ENCODE measurements at places on chromosomes 1 and 21.

DNA sequence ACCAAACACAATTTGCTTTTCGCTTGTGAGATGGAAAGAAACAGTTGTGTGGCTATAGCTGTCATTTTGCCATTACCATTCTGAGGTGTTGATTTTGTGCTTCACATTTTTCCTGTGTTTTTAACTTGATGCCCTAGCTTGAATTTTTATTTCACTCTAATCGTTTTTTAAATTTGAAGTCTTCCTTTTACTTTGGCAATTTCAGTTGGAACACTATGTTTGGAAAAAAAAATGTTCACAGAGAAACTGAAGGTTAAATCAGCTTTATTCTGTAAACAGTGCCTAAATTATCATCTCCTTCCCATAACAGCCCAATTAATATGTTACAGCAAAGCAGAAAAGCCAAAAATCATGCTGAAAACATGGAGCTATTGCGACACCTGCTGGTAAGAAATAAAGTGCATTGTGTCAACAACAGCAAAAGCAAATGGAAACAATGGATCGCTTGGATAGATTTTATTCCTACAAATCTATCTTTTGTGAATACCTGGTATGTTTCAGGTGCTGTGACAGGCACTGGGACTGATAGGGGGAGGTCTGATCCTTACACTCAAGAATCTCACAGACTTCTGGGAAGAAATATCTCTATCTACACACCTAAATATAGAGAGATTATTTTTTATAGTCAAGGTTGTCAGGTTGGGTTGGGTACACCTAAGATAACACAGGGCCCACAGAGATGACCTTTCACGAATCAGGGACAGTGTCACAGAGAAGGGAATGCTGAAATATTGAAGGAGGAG is 16.2 kb upstream of the ERICH3 start:
- peak; percentile 34 for DNase-seq

DNA sequence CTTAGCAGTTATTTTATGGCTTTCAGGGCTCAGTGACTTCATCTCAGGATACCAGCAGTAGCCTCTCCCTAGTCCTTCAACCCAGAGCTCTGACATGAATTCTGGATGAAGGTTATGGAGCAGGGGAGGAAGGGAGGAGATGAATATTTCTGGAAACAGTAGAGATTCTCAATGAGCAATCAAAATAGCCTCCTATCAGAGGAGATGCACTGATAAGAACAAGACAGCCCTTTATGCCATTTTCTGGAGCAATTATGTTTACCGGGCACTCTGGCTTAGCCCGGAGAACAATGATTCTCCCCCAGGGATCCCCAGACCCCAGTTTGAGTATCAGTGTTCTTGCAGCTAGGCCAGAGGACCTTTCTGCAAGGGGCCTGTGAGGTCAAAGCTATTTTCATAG is 37.9 kb upstream of the EDARADD start:
- no peak for DNase-seq

DNA sequence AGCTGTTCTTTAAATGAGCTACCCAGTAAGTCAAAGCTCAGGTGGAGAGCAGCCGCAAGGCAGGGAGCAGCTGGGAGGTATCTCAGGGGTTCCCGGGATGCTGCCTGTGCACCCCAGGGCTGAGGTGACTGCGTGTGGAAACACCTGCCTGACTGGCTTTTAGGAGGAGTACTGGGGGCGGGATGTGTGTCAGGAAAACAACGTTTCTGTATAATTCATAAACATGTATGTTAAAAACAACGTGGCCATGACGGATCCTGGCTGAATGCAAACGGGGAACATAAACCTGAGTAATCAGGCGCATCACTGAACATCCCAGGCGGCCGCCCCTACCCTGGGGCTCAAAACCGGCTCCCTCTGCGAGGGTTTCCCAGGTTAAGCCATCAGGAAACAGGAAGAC is 1.5 kb downstream of the C1orf159 start:
- DNase-seq: no peak

- no peak for DNase-seq
These were observed 83.6 kb upstream of the SLC25A33 start for GRCh38 chr1:9455487-9456234.

DNA sequence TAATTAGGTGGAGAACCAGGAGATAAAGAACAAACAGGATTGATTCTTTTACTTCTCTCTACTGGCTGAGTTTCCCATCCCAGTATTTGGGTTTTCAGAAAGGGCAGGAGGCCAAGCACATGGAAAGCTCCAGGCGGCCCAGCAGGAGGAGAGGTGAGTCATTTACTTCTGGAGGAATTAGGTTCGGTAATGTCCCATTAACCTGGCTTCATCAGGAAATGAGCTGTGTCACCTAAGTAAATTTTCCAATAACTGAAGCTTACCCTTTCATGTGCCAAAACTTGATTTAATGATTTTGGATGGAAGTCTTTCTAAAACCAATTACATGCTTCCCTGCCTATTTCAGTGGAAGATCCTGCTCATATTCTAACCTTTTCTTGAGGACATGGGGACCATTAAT is 257.6 kb upstream of the USP24 start:
- DNase-seq: no peak

- no peak for DNase-seq
These were observed at the start of gene LAMC2 for GRCh38 chr1:183185941-183186490. Gene LAMC2, plus strand, starts transcription at chr1:183186264. Its CDS starts 89 bp downstream, at chr1:183186353.

- no peak for DNase-seq
These were observed 62.8 kb downstream of the PIK3CD start for GRCh38 chr1:9714257-9714718.

GRCh38 chr1:39940253-39940652 is 14.7 kb upstream of the MFSD2A start:
- no peak for DNase-seq
